Esophagus muscularis mucosa (tissue), 4 donors: ENCODE measurements at places on chromosomes 12 and 14.

DNA sequence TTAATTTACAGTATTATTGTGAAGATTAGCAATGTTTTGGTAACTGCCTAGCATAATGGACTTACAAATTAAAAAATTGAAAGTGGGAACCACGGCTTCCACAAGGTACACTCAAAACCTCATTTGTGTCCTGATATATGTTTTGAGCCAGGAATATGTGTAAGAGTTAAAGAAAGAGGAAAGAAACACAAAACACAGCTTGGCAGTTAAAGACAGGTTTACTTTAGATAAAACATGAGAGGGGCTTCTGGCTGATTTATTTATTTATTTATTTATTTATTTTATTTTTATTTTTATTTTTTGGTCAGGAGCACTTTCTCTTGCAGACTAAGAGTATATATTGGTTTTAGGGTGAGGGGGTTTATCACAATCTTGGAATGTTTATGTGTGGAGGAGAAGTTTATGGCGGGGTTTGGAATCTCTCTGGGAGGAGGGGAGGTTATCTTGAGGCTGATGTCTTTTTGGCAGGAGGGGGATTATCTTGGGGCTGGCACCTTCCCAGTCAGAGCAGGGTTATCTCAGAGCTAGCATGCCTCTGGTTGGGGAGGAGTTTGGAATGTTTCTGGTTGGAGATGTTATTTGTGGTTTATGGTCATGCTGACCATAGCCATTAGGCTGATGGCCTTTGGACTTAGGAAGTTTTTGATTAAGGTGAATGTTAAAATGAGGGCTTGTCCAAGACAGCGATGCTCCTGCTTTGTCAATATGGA is 436.7 kb downstream of the DAD1 start:
- DNase-seq: no peak

DNA sequence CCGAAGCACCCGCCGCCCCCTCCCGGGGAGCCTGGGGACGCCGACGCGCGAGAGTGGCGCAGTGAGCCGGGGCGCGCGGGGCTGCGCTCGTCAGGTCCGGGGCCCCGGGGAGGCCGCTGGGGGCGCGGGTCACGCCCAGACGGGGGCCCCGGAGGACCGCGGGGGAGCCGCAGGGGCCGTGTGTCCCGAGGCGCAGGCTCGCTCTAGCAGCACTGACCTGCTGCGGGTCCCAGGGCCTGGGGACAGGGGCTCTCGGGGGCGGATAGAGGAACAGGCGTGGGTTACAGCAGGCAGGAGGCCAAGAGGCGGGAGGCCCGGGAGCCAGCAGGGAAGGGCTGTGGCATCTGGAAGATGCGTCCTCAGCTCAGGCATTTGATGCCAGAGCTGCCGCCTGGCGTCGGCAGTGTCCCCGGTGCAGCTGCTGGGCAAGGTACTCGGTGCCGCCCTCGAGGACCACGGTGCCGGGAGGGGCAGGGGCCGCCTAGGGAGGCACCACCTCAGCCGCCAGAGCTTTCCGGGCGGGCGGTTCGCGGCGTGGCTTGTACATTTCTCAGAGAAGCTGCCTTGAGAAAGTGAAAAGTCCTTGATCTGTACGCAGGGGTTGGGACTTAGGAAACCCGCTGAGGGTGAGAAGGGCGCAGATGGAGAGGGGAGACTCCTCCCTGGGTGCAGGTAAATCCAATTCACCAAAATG is 1.2 kb downstream of the WNT5B start:
- DNase-seq: no peak

GRCh38 chr12:4030929-4031702 is 157.9 kb upstream of the PARP11 start:
- peak; percentile 96 for DNase-seq

GRCh38 chr14:104788161-104788818 is 7.3 kb downstream of the AKT1 start:
- DNase-seq: no peak

DNA sequence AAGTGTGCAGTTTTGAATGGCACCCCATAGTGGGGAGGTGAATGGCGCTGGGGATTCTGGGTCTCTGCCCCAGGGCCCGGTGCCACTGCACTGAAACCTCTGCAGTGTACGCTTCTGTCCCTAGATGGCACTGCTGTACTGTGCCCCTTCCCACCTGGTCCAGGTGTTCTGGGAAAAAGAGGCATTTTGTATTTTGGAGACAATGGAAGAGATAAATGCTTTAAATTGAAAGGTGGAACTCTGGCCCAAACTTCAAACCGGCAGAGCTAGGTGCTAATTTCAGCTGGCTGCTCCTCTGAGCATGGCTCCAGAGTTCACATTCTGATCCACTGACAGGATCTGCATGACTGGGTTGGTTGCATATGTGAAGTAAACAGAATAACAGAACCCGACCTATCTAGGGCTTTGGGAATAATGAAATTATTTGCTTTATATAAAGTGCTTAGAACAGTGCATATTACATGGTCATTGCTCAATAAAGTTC is 52.2 kb downstream of the KRT80 start:
- no peak for DNase-seq

DNA sequence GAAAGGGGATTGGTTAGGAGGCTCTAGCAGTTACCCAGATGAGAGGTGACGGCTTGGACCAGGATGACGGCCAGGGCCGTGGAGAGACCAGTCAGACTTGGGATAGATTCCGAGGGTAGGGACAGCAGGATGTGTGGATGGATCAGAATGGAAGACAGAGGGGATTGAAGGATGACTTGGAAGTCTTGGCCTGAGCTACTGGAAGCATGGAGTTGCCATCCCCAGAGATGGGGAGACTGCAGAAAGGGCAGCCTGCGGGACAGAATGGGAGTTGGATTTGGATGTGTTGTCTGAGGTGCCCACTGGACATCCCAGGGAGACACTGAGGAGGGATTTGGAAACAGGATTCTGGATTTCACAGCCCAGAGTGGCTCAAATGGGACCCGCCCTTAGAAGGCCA is 102.3 kb downstream of the CALM1 start:
- no peak for DNase-seq

GRCh38 chr12:11321980-11322379 is 11.7 kb upstream of the PRB4 start:
- DNase-seq: no peak

DNA sequence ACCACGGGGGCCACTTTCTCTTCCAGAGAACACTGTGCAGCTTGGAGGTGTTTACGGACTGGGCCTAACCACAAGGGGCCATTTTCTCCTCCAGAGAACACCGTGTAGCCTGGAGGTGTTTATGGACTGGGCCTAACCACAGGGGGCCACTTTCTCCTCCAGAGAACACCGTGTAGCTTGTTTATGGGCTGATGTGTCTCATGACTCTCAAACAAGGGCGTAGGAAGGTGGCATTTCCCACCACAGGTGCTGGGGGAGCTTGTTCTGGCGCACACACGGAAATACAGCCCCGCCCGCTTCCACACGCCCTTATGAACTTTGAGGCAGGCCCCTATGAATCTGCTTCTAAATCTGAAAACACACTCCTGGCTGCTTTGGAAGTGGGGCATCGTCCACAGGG is 174.6 kb upstream of the SFSWAP start:
- no peak for DNase-seq

DNA sequence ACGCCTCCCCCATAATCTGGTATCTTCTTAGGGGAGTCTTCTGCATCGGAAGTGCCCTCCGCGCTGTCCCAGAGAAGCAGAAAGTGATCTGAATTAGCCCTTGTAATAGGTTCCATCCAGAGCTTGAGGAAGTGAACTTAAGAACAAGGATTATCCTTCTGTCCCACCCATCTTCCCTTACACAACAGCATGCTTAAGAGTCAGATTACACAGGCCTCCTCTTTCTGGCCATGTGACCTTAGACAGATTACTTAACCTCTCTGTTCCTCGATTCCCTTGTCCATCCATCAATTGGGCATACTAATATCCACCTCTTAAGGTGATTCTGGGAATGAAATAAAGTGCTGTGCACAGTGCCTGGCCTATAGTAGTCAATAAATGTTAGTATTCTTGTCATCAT is 11.4 kb downstream of the CABP1 start:
- DNase-seq: no peak

GRCh38 chr12:122013791-122014590 is 7.7 kb upstream of the BCL7A start:
- no peak for DNase-seq

GRCh38 chr14:52015411-52016030 is 26.2 kb downstream of the RTRAF start:
- no peak for DNase-seq

- no peak for DNase-seq
These were observed 20.7 kb downstream of the ACACB start for GRCh38 chr12:109137055-109137454.

GRCh38 chr14:69713209-69713781 is 53.6 kb upstream of the SRSF5 start:
- no peak for DNase-seq

- DNase-seq: no peak
These were observed 43.6 kb downstream of the HCAR2 start for GRCh38 chr12:122659579-122659978.

GRCh38 chr14:91138511-91139359 is 24.9 kb downstream of the DGLUCY start:
- DNase-seq: no peak

GRCh38 chr12:72269491-72269890 is 2.7 kb upstream of the TRHDE start:
- no peak for DNase-seq

GRCh38 chr14:30889244-30889594 is 14.9 kb downstream of the COCH start:
- no peak for DNase-seq

DNA sequence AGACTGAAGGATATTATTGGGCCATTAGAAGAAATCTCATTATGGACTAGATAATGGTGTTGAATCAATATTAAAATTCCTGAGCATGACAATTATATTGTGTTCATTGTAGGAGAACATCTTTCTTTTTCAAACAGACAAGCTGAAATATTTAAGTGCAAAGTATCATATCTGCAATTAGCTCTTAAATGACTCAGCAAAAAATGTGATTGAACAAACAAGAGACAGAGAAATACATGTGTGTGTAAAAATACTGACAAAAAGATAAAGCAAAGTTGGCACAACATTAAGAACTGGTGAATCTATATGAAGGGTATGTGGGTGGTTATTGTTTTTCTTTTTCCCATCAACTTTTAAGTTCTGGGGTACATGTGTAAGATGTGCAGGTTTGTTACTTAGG is 9.5 kb downstream of the CEP290 start:
- DNase-seq: no peak

DNA sequence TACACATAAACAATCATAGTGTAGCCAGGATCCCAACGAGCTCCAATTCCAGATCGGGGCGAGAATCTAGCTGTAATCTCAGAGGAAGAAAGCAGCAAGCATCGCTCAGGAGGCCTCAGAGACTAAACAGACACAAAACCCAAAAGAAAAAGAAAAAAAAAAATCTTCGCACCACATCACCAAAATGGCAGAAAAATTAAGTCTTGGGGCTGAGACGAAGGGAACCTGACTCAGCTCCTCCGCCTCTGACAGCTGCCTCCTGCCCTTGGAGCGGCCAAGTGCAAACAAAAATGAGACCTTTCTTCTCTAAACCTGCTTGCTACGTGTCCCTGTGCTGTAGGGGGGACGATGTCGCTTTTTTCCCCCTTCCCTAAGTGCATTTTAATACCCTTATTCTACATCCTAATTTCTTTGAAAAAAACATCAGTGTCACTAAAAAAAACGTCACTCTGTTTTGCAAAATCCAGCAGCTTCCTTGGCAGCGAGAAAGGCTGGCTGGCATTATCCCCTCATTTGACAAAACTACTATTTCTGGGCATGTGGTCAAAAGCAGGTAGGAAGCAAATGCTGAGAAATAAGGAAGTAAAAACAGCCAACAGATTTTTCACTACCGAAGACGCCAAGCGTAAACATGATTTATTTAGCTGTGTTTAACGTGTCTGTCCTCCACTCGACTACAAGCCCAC is 30.5 kb downstream of the BCL11B start:
- no peak for DNase-seq

DNA sequence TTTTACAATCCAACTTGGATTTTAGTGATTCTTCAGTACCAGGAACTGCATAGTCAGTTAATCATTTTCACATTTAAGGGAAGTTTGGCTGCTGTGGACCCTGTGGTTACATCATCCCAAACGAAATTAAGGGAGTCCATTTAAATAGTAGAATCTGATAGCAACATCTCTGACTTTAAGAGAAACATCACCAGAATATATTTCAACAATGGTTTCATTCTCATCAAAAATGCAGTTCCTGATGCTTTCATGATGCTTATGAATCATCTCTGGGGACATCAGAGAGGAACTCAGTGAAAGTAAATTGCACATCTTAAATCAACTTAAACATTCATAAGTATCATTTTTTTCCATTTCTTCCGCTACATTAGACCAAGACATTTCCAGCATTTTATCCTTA is 1170.7 kb downstream of the FSCB start:
- DNase-seq: no peak

DNA sequence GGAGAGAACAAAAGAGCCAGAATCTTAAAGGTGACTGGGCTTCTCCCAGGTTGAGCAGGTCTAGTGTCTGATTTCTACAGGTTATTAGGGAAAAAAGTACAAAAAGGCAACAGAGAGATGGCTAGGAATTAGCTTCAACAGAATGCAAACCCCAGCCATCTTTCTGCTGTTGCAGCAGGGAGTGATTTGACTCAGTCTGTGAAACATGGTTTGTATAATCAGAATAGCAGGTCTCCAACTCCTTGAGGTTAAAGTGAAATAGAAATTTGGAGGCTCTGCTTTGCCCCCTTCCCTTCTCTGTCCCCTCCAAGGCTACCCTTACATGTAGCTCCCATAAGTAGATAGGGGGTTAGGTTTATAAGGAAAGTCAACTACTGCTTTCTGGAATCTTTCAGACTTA is 105.8 kb downstream of the AKAP6 start:
- DNase-seq: no peak

GRCh38 chr12:69345742-69346141 is 2.4 kb upstream of the LYZ start:
- DNase-seq: no peak

GRCh38 chr14:105154476-105154871 is 14.1 kb downstream of the JAG2 start:
- DNase-seq: no peak

DNA sequence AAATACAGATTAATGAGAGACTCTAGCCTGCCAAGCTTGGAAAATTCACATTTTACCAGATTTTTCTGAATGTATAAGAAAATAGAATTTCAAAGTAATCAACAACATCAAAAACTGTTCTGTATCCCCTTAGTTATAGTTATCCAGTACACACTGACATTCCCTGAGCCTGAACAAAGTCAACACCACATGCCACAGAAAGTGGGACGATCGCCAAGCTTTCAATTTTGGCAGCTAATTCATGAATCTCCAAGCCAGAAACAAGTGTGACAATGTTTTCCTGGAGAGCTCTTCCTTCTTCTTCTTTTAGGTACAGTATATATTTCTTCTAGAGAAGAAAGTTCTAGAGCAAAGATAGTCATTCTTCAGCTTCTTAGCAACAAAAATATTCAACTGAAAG is 290.2 kb downstream of the PRKD1 start:
- no peak for DNase-seq

- DNase-seq: no peak
These were observed 287.6 kb upstream of the E2F7 start for GRCh38 chr12:77352946-77353345.
